ENCODE measurements at places on chromosomes 5 and 9. TPM values are rescaled to one million over a fixed set of nuclear protein-coding genes. Genes with fewer than 3 reads are reported as not detected.

CCNI2 gene
- not detected for total RNA-seq

GRCh38 chr5:1011226-1011631 is 2.6 kb downstream of the NKD2 start:
- H3K36me3 ChIP-seq: no peaks in the 10 kb centered on the region
- H3K27ac ChIP-seq: no peak overlapping the region
- H3K4me1 ChIP-seq: peaks cover 4% of the 10 kb centered on the region
- H3K27me3 ChIP-seq: peaks cover 37% of the 10 kb centered on the region
- H3K4me3 ChIP-seq: no peak overlapping the region

DNA sequence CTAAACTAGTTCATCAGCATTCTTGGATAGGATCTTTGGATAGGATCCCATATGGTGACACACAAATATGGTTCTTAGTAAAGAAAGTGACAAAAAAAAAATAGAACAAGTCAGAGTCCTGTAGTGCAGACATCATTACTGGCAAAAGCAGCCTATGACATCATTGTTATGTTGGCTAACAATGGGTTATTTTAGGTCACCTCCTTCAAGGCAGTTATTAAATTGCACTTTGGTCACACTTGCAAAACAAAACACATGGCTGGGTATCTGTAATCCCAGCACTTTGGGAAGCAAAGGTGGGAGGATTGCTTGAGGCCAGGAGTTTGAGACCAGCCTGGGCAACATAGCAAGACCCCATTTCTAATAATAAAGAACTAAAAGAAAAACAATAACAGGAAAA is 185.9 kb downstream of the KIAA0825 start:
- H3K27ac ChIP-seq: no peak overlapping the region
- peaks cover 11% of the 10 kb centered on the region for H3K4me1 ChIP-seq
- DNase-seq: no peak

CEL gene
- 6.1 TPM for total RNA-seq

LHX2 gene
- not detected for total RNA-seq
